ENCODE measurements at places on chromosomes 7 and 10.

DNA sequence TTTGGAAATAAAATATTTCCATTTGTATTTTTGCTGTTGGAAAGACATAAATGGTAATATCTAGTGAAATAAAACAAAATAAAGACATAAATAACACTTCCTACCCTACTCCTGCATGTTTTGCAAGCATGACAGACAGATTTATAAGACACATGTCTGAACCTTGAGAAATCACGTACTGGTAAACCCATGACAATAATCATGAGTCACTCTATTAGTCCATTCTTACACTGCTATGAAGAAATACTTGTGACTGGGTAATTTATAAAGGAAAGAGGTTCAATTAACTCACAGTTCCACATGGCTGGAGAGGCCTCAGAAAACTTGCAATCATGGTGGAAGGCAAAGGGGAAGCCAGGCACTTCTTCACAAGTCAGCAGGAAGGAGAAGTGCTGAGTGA lies 942.2 kb downstream of the REEP3 start:
- no peak for DNase-seq

- no peak for DNase-seq
Observed at GRCh38 chr7:92817398-92817797, 19.0 kb downstream of the CDK6 start.

- DNase-seq = no peak
Observed at GRCh38 chr10:24904824-24905223, 47.6 kb downstream of the PRTFDC1 start.

DNA sequence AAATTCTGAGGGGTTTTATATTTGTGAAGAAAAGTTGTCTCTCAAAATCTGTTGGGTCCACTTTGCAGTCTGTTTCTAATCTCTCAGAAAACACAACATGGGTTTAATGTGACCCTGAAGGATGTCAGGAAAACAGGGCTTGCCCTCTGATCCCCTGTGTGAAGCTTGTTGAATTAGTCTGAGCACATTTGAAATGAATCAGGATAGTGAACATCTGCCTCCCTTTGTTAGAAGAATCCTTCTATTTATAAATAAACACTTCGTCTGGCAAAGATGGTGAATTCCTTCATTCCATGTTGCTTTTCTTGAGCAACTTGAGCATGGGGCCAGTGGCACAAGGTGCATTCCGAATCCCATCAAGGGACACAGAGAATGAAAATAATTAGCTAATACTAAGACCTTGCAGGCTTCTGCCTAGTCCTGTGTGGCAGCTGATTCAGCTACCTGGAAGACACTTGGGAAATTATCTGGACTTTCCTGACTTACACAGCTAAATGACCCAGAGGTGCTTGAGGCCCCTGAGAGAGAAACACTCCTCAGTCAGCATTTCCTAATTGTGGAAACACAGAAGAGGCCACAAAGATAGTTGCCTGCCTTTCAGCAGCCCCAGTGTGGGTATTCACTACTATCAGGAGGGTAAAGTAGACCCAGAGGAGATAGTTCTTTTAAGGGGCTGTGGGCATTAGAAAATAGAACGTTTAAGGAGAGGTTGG lies 305.5 kb downstream of the C7orf25 start:
- no peak for DNase-seq

DNA sequence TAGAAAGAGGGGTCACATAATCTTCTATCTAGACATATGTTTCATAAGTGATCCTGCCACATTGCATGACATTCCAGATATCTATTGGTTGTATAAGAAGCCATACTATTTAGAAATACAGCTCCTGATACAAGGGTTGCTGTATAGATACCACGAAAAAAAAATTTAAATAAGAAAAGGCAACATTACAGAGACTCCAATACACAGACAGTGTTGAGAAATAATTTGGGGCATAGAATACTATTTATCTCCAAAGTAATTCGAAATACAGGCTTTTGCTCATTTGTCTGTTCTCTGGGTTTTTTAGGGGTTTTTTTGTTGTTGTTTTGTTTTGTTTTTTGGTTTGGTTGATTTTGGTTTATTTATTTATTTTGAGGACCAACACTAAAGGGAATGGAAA lies 2.6 kb downstream of the IFIT2 start:
- DNase-seq = no peak
